ENCODE measurements at places on chromosomes 4 and X. TPM values are rescaled to one million over a fixed set of nuclear protein-coding genes. Genes with fewer than 3 reads are reported as not detected.

- no peak for DNase-seq
Observed at GRCh38 chrX:72020788-72021187, 110.1 kb downstream of the NHSL2 start.

GRCh38 chrX:130084631-130085237, 25.6 kb downstream of the ELF4 start:
- no peak for DNase-seq

CTAG1B gene
- polyA plus RNA-seq = not detected

DNA sequence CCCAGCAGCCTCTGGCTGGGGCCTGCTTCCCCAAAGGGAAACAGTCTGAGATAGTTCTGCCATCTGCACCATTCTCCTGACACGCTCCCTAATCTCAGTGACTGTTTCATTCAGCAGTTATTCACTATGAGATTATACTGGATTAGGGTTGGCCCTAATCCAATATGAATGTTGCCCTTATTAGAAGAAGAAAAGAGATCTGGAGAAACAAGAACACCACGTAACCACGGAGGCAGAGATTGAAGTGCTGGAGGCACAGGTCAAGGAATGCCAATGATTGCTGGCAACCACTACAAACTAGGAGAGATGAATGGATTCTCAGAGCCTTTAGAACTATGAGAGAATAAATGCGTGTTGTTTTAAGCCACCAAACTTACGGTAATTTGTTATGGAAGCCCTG, 7.4 kb downstream of the ACOX3 start:
- no peak for DNase-seq

GRCh38 chrX:125977851-125978250, 188.2 kb downstream of the DCAF12L2 start:
- no peak for DNase-seq

NKX3-2 gene
- 1.7 TPM for polyA plus RNA-seq

- no peak for DNase-seq
Observed at GRCh38 chr4:54852054-54852453, 194.3 kb downstream of the KIT start.

GRCh38 chr4:112604589-112604988, 32.1 kb downstream of the ZGRF1 start:
- peak; percentile 22 for DNase-seq

DNA sequence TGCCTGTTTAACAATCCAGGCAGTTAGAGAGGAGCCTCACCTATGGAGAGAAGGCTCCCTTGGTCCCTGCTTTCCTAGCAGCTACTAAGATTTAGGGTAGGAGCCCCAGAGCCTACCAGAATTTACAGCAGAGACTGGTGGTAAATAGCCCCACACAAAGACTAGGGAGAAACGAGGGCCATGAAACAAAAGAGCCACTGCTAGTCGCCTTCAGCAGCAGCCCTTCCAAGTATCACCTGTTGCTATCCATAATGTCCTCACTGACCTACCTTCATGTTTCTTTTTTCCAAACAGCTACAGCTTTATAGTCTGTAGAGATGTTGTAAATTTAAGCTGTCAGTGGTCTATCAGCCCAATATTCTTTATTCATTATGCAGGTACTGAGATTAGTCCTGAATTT, 25.3 kb downstream of the ARHGEF6 start:
- DNase-seq = no peak

SMR3B gene
- polyA plus RNA-seq = not detected

- no peak for DNase-seq
Observed at GRCh38 chrX:129077424-129078170, 445.7 kb downstream of the SMARCA1 start.

All from large intestine (tissue), 12 donors.